Astrocyte (in vitro differentiated cells and primary cell): ENCODE measurements at places on chromosomes 2 and 18. TPM values are rescaled to one million over a fixed set of nuclear protein-coding genes. Genes with fewer than 3 reads are reported as not detected.

NETO1 gene
- 18.4 and 19.8 TPM in 2 replicates for total RNA-seq

FHL2 gene
- 104 and 115 TPM in 2 replicates for total RNA-seq

RESP18 gene
- total RNA-seq = not detected in 2 replicates

AKAIN1 gene
- not detected in 2 replicates for total RNA-seq

LOXHD1 gene
- not detected in 2 replicates for total RNA-seq

MAP3K19 gene
- not detected in 2 replicates for total RNA-seq

DYNAP gene
- not detected in 2 replicates for total RNA-seq

PTPRN gene
- 76.6 and 88.2 TPM in 2 replicates for total RNA-seq

RPE gene
- total RNA-seq = 62.1 and 67.9 TPM in 2 replicates

SLC35F5 gene
- total RNA-seq = 103 and 109 TPM in 2 replicates

AP1S3 gene
- total RNA-seq = 11.1 and 14.3 TPM in 2 replicates

KCNG2 gene
- total RNA-seq = 0.16 TPM in 1 of 2 replicates, not detected in the other

LIPG gene
- 11.0 and 18.3 TPM in 2 replicates for total RNA-seq

SLC16A14 gene
- total RNA-seq = 3.5 and 4.2 TPM in 2 replicates

GAL3ST2 gene
- not detected in 2 replicates for total RNA-seq

ARHGAP25 gene
- total RNA-seq = 0.30 TPM in 1 of 2 replicates, not detected in the other

SPOPL gene
- total RNA-seq = 22.6 and 23.2 TPM in 2 replicates

DNA sequence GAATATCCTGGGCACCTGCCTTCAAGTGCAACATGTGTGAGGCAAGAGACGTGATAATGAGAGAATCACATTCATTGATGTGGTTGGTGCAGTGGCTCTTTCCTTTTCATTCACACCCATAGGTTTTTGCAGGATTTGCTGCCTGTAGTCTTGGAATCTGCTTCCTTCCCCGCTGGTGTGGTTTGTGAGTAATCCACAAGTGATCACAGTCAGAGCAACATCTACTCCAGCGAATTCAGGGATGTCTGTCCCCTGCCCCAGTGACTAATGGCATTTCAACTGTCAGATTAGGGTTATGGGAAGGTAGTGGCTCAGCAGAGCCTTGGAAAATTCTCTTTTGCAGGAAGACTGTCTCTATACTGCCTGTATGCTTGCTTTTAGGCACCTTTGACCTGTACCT is 225.5 kb upstream of the RBMS1 start:
- DNase-seq = peak; percentile 72

DNA sequence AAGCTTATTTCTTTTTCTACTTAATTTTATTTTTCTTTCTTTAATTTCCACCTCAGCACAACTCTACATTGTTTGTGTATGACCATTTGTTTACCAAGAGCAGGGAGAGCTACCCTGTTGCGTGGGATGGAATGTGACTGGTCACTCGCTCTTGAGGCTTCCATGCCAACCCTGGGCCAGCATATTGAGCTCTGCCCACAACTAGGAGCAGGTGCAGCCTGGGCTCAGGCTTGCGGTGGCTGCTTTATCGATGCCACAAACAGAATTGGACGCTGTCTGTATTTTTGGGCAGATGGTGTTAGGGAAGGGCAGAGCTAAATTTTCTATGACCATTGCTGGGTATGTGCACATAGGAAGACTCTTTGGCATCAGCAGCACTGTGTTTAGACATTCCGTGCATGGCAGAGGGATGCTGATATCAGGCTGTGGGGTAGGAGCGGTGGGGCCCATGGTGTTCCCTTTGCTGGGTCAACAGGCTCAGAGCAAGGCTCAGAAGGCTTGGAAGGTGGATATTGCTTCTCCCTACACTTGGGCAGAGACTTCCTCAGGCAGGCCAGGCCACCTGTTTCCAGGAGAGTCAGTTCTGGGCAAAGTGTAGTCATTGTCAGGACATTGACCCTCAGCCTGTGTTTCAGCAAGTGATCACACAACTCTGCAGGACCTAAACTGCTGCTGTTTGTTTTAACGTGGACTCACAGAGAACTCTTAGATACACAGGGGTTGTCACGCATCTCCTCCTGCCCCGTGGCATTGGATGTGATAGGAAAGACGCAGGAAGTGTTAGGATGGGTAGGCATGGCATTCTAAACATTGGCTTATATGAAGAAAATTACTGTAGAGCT is 40.2 kb downstream of the TMEM182 start:
- DNase-seq = no peak

- no peak for DNase-seq
Measured at GRCh38 chr2:218291318-218292047, 820 bp downstream of the TMBIM1 start.

GRCh38 chr2:55732854-55733253 is 39.2 kb upstream of the PNPT1 start:
- peak; percentile 59 for DNase-seq

- no peak for DNase-seq
Measured at GRCh38 chr2:160199683-160200389, at the start of gene ITGB6. Gene ITGB6, minus strand, starts transcription at chr2:160200272. Its CDS starts 209 bp downstream, at chr2:160200063.

- no peak for DNase-seq
Measured at GRCh38 chr2:85994897-85995647, 106.3 kb upstream of the ST3GAL5 start.

GRCh38 chr2:45892757-45893156 is 241.3 kb downstream of the PRKCE start:
- DNase-seq = peak; percentile 48

DNA sequence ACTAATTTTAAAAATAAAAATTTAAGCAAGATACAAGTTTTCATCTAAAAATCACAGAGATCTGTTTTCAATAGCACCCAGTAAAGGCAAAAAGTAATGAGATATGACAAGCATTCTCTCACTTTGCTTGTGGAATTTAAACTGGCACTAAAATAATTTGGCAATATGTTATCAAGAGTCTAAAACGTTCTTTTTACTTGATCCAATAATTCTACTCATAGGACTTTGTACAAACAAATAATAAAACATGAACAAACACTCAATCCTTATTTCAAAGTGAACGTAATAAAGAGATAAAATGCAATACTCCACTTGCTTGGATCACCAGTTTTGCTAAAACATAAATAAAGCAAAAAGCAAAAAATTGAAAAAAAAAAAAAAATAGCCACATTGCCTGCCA is 30.4 kb downstream of the PIAS2 start:
- DNase-seq = no peak

GRCh38 chr2:224381521-224382279 is 20.2 kb downstream of the FAM124B start:
- no peak for DNase-seq

DNA sequence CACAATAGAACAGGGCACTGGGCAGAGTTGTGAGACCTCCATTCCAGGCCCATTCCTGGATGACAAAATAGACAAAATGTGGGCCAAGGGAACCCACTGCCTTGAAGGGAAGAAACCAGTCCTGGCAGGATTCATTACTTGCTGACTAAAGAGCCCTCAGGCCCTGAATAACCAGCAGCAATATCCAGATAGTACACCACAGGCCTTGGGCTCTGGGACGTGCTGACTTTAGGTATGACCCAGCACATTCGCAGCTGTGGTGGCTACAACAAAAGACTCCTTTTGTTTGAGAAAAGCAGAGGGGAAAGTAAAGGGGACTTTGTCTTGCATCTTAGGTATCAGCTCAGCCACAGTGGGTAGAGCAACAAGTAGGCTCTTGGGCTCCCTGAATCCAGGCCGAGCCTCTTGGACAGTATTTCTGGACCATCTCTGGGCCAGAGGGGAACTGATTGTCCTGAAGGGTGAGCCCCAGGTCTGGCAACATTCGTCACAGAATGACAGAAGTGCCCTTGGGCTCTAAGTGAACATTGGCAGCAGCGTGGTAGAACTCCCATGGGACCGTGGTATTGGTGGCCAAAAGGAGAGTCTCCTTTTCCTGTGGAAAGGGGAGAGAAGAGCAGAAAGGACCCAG is 89.9 kb upstream of the CD226 start:
- DNase-seq = no peak

- DNase-seq = peak; percentile 66
Measured at GRCh38 chr18:22471546-22472131, 53.9 kb upstream of the CTAGE1 start.

- peak; percentile 76 for DNase-seq
Measured at GRCh38 chr2:102021779-102022178, 30.0 kb downstream of the IL1R2 start.

DNA sequence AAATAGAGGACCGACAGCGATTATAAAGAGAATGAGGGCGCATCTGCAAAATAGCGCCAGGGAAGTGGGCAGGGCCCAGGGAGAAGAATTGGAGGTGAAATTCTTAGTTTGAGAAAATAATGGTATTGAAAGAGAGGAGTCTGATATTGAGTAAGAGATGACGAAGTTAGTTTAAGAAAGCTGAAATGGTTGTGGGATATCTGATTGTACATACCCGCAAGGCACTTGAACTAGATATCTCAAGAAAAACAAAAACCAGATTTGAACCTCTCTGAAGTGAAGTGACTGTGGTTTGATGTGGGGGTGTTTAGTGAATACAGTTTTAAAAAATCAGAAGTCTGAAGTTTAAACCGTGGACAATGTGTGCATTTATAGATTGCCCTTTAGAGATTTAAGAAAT is 38.9 kb downstream of the ZNF532 start:
- DNase-seq = peak; percentile 53

DNA sequence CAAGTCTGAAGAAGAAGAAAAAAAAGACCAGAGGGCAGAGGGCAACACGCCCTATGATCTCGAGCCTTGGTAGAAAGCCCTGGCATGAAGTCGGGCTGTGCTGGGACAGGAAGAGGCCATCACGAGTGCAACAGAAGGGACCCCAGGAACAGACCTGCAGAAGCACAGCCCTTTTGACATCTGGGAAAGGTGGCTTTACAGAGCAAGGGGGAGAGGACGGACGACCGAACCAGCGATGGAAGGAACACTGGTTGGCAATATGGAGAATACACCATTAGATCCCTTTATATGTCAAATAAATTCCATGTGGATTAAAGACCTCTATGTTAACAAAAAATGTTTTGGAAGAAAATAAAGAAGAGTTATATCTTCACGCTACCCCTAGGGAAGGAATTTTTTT is 10.7 kb downstream of the KIF1A start:
- no peak for DNase-seq

- no peak for DNase-seq
Measured at GRCh38 chr2:166364476-166365161, 11.1 kb downstream of the SCN9A start.

DNA sequence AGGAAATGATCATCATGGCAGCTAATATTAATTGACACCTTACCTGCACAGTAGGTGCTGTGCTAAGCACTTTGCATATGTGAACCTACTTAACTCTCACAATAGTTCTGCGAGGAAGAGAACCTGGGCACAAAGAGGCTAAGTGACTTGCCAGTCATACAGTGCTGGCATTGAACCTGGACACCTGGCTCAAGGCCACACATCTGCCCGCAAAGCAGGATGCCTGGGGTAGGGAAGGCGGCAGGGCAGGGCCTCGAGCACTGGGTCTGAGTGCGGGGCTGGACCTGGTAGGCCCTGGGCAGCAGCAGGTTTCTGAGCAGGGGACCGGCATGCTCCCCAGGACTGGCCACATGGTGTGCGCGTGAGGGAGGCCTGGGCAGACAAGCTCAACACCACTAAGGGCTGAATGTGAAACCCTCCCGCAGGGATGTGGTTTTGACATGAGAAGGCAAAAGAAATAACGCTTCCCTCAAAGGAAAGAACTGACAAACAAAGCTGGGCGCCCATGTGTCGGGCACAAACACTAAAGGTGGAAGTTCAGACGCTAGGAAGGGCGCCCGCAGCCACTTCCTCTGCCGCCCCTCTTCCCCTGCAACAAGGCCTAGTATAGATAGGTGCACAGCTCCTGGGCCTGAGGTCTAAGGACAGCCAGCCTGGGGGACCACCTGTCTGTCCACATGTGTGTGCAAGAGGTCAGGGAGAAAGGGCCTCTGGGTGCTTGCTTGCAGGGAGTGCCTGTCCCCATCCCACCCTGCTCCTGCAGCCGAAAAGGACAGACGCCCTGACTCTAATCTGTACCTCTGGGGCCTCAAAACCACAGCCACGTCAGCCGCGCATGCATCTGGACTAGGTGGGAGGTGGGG is 92.5 kb downstream of the ZFP36L2 start:
- no peak for DNase-seq

- no peak for DNase-seq
Measured at GRCh38 chr2:148546270-148546669, 98.3 kb upstream of the EPC2 start.

- no peak for DNase-seq
Measured at GRCh38 chr2:8277921-8278571, 403.8 kb upstream of the ID2 start.

GRCh38 chr18:63259567-63260379 is 59.8 kb downstream of the BCL2 start:
- no peak for DNase-seq

GRCh38 chr2:82143343-82143742 is 1838.8 kb upstream of the LRRTM1 start:
- no peak for DNase-seq

GRCh38 chr2:10398496-10398895 is 49.6 kb downstream of the ODC1 start:
- DNase-seq = no peak
